ENCODE measurements at places on chromosomes 6 and 20.

- DNase-seq: no peak
These were observed 59.8 kb downstream of the SOD2 start for GRCh38 chr6:159633196-159633595.

- no peak for DNase-seq
These were observed 17.9 kb upstream of the SNHG17 start for GRCh38 chr20:38452880-38453624.

DNA sequence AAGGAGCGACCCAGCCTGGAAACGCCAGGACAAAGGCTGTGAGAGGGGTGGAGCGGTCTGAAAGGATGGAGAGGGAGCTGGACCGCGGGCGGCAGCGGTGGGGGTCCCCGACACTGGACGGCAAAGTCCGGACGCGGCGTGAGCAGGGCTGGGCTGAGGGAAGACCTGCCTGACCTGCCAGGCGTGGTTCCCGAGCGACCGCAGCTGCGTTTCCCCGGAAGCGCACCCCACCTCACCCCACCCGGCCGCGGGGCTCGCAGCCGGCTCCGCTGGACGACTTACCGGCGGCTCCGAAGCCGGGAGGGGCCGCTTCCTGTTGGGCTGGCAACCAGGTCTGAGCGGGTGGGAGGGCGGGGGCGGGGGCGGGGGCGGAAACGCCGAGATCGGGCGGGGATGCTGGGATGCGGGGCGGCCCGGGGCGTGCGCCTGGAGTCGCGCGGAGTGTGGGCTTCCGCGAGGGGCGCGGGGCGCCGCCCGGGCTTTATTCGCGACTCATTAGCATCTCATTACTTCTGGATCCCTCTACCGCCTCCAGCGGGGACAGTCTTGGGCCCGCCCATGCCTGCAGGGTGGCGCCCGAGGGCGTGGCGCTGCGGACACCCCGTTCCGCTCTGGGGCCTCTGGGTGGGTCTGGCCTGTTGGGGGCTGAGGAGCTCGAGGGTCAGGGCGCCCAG lies at the start of gene MICAL1:
Gene MICAL1 (minus strand): TSS at position 336 of the 674 bp plus-strand sequence. CDS start 1,576 bp downstream, outside the sequence.
- peak; percentile 65 for DNase-seq

DNA sequence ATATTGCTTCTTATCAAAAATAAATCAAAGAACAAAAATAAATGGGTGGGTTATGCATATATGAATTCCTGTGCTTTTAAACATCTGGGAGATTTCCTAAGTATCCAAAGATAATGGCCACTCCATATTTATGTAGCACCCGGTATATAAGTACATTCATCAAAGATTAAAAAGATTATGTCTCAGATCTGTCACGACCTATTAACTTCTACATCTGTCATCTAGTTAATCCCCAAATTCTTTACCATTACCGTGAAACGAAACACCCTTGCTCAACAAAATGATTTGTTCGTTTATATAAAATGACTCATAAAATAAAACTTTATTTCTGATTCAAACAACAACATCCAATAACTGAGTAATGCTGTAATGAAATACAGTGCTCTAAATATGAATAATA lies 64.8 kb upstream of the FOXQ1 start:
- DNase-seq: no peak

- DNase-seq: no peak
These were observed 13.4 kb upstream of the SERPINB1 start for GRCh38 chr6:2855061-2855519.

DNA sequence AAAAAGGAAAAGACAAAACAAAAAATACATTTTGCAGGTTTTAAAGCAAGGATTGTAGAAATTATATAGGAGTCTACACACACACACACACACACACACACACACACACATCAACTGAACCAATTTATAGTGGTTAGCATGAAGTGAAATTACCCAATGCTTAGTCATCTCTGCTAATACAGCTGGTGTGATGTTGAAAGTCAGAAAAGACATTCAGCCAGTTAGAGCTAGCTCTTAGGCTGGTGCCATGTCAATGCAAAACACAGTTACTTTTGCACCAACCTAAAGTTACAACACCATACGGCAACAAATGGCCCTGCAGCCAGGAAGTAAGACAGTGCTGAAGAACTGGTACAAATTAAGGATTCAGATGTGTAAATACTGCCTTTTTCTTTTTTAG lies 15.2 kb downstream of the FAM210B start:
- no peak for DNase-seq

- DNase-seq: no peak
These were observed 27.1 kb upstream of the KCNK5 start for GRCh38 chr6:39256294-39256940.

DNA sequence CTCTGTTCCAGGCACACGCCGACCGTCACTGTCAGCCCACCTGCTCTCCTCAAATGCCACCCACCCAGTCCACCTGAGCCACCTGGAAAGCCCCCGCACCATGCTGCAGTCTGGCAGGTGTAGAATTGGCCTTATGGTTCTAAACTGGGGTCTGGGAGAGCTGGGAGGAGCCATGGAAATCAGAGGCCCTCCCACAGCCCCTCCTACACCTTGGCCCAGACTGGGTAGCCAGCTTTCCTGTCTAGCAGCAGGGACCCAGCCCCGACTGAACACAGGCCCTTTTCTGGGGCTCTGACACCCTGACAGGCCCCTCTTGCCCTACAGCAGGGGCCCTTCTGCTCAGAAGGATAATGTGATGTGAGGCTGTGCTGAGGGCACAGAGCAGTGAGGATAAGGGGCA lies 31.1 kb downstream of the LRFN2 start:
- no peak for DNase-seq

DNA sequence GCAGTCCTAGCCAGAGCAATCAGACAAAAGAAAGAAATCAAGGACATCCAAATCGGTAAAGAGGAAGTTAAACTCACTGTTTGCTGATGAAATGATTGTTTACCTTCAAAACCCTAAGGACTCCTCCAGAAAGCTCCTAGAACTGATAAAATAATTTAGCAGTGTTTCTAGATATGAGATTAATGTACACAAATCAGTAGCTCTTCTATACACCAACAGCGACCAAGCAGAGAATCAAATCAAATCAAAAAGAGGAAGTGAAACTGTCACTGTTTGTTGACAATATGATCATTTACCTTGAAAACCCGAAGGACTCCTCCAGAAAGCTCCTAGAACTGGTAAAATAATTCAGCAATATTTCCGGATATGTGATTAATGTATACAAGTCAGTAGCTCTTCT lies 21.7 kb downstream of the SERPINB9 start:
- no peak for DNase-seq

DNA sequence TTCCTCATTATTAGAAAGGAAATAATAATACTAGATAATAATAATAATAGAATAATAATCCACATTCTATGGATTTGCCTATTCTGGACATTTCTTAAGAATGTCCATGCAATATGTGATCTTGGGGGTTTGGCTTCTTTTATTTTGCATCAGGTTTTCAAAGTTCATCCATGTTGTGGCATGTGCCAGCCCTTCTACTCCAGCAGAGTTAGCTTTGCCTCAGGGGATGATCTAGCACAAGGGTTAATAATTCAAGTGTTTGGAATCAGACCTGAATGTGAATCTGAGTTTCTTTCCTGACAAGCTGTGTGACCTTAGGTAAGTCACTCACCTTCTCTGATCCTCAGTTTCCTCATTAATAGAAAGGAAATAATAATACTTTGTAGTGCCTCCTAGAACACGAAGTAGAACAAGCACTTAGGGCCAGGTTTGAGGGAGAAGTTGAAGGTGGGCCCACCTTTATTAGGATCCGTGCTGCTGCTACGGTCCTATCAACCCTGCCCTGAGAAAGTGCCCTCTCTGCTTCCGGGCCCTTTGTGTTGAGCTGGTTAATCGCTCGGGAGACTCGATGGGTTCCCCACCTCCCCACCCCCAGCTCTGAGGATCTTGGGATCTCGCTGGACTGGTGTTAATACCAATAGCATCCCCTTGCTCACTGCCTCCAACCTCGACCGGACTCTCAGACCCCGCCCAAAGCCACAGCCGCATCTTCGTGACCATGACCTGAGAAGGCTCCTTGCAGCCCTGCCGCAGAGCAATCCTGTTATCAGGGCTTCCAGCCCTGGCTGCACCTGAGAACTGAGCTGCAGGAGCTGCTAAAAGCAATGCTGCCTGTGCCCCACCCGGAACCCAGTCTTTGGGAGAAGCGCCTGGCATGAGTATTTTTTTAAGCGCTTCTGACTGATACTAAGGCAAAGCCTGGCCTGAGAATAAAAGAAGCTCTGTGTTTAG lies 26.9 kb downstream of the RBM38 start:
- DNase-seq: no peak

DNA sequence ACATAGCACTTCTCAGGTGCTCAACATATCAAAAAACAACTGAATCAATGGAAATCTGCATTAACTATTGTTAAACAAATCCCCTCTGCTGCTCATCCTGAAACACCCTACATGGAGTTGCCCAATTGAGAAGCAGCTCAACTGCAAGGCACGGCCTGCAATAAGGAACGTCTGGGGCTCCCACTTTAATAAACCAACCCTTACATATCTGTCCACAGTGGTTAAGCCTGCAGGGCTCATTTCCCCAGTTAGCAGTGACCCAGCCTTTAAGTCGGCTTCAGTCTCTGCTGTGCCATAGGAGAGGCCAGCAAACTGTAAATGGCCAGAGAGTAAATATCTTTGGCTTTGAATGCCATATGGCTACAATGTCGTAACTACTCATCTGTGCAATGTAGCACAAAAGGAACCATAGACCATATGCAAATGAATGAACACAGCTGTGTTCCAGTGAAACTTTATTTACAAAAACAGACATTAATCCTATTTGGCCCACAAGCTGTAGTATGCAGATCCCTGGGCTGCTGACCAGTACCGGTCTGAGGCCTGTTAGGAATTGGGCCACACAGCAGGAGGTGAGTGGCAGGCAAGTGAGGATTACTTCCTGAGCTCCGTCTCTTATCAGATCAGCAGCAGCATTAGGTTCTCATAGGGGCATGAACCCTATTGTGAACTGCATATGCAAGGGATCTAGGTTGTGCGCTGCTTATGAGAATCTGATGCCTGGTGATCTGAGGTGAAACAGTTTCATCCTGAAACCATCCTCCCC lies 522.7 kb upstream of the CDH4 start:
- no peak for DNase-seq

DNA sequence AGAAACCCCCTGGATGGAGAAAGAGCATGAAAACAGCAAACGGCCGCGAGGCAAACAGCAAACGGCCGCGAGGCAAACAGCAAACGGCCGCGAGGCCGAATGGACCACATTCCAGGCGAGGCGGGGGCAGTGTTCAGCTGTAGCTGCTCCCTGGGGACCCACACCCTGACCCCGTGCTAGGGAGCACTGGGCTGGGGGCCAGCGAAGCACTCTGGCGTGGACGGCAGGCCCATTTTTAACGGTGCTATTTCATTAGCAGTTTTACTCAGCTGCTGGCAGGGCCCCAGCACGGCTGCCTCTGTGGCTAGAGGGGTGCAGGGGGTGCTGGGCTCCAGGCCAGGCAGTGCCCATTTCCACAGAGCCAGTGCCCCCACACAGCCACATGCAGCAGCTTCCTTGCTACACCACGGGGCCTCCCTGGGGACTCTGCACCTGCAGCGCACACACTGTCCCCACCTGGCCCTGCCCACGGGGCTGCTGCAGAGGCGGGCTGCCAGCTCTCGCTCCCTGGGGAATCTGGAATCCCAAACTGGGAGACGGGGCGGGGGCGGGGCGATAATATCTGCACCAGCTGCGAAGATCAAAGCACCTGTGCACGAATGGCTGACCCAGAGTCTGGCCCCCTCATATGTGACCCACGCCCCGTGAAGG lies 35.6 kb upstream of the SLCO4A1 start:
- no peak for DNase-seq

- DNase-seq: no peak
These were observed 14.6 kb downstream of the SNHG17 start for GRCh38 chr20:38420388-38421085.

All from stimulated activated naive CD4-positive, alpha-beta T cell (primary cell).